ENCODE measurements at places on chromosomes 1 and 21. TPM values are rescaled to one million over a fixed set of nuclear protein-coding genes. Genes with fewer than 3 reads are reported as not detected.
A peak's percentile ranks its signal among the peaks of the same experiment; 100 is the strongest.

GRCh38 chr1:93976291-93976690, 67.1 kb upstream of the GCLM start:
- peak; percentile 25 for DNase-seq

GRCh38 chr1:63704443-63704842, 69.4 kb upstream of the ROR1 start:
- no peak for DNase-seq

GRCh38 chr1:221371705-221372104, 370.2 kb downstream of the DUSP10 start:
- no peak for DNase-seq

- DNase-seq: no peak
Observed at GRCh38 chr21:26280148-26280547, 109.6 kb upstream of the APP start.

The NBPF4 gene
- polyA plus RNA-seq: 5.9 TPM

The ARHGAP30 gene
- 0.18 TPM for polyA plus RNA-seq

The LCE1F gene
- polyA plus RNA-seq: not detected

All from K562 (cell line).